ENCODE measurements at places on chromosomes 13 and 19.

GRCh38 chr13:104098421-104098820, 1032.2 kb upstream of the SLC10A2 start:
- DNase-seq, result no peak

- DNase-seq, result no peak
These were observed 87.2 kb upstream of the TNFSF11 start for GRCh38 chr13:42486711-42487198.

- no peak for DNase-seq
These were observed 40.5 kb downstream of the TEX26 start for GRCh38 chr13:30972888-30973377.

GRCh38 chr13:45441633-45442032, 23.1 kb upstream of the COG3 start:
- no peak for DNase-seq

DNA sequence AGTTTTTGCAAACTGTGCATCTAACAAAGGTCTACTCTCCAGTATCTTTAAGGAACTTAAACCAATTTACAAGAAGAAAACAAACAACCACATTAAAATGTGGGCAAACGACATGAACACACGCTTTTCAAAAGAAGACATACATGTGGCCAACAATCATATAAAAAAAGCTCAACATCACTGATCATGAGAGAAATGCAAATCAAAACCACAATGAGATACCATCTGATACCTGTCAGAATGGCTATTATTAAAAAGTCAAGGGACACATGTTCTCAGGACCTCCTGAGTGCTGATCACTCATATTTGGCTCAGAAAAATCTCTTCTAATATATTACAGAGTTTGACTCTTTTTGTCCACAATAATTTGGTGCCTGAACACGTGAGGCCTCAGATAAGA, 14.2 kb upstream of the LILRB1 start:
- DNase-seq, result no peak

DNA sequence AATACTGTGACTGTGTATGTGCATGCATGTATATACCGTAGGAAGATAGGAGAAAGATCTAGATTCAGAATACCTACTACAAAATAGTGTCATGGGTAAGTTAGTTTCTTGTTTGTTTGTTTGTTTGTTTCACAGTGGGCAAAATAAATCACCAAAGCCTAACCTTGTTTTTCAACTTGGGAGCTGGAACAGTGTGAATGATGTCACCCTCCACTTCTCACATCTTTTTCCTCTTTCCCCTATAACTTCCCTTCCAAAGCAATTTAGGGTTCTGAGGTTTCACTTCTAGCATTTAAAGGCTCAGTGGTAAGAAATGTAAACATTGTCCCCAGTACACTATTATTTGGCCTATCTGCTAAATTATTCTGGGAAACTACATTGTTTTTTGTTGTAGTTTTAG, 5.4 kb downstream of the KCTD4 start:
- DNase-seq, result no peak

- no peak for DNase-seq
These were observed 474.2 kb upstream of the SLC10A2 start for GRCh38 chr13:103540382-103540765.

GRCh38 chr19:5246554-5247155, 94.0 kb downstream of the PTPRS start:
- DNase-seq, result no peak

GRCh38 chr13:108682714-108683113, 53.3 kb downstream of the MYO16 start:
- no peak for DNase-seq

- no peak for DNase-seq
These were observed 426.1 kb downstream of the TSHZ3 start for GRCh38 chr19:30923096-30923495.

DNA sequence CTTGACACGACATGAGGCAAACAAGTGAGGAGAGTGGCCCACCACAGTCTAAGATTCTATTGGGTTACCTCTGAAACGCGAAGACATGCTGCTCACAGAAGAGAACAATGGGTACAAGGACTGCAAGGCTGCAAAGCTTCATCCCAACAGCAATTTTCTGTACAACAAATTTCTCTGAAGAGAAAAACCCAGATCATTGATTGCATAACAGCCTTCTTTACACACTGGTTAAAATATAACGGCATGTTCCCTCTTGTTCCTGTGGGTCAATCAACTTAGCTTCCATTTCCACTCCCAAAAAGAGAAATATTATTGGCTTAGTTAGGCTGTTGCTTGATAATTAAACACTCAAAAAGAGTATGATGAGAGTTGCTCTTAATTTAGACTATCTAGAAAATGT, at the start of gene CPB2:
CPB2 (minus strand) TSS at position 166 of the 400 bp plus-strand sequence; CDS start at position 142, 24 bp downstream.
- no peak for DNase-seq

DNA sequence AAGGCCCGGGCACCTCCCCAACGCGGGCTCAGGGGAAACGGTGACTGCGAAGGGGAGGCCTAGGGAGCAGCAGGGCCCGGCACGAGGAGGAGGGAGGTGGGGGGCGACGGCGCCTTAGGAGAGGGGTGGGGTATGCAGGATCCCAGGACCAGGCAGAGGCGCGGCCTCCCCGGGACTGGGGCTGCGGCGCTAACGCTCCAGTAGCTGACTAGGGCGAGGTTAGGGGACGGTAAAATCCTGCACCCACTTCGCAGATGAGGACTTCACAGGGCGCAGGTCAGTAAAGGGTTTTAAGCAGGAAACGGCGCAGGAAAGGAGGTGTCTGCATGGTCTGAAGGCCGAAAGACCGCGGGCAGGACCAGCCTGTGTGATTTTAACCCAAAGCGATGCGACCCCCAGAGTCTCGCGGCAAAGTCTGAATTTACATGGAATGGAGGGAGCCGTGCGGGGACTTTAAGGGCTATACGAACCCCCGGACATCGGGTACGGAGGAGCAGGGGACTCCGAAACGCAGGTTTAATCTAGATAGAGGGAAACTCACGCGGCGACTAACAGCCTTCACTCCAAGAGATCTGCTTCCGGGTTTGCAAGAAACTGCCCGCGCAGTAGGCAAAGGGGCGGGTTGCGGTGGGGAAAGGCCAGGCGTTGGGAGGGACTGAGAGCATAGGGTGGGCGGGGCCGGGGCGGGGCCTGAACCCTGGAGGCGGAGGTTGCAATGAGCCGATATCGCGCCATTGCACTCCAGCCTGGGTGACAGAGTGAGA, at the start of gene ZNF665:
ZNF665 (minus strand) TSS at position 588 of the 764 bp plus-strand sequence. CDS start 10,460 bp downstream, outside the sequence.
- no peak for DNase-seq

- DNase-seq, result no peak
These were observed 712 bp downstream of the BBC3 start for GRCh38 chr19:47230054-47230920.

DNA sequence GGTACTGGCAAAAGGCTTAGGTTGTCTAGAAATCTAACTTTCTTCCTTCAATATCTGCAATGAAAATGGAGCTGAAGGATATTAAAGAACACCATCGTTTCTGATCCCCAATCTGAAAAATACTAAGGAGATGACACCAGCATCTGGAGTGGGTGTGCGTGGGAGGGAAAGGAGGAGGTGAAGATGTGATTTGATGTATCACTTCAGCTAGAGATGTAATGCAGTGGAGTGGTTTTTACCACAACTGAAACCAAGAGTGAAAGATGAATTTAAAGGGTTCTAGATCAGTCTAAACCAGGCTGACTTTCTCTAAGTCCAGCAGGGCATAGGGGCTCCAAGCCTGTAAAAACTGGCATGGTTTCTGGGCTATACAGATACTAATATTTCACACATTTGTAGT, 148.4 kb downstream of the AKAP11 start:
- no peak for DNase-seq

- DNase-seq, result no peak
These were observed 302.7 kb downstream of the DNAJC15 start for GRCh38 chr13:43326100-43326499.

Data from NCI-H1436 treated with DMSO at 0.1 percent for 48 hours (cell line).